Skin of body (tissue), 3 donors: ENCODE measurements at places on chromosomes 6 and 20. TPM values are rescaled to one million over a fixed set of nuclear protein-coding genes. Genes with fewer than 3 reads are reported as not detected.
A peak's percentile ranks its signal among the peaks of the same experiment; 100 is the strongest.

FGD2 gene
- total RNA-seq: 5.4 TPM

KAT14 gene
- 10.4 TPM for total RNA-seq

SMOC2 gene
- total RNA-seq: 29.6 TPM

BPIFB1 gene
- total RNA-seq: not detected

ZNF334 gene
- total RNA-seq: 7.6 TPM

NFATC2 gene
- 6.0 TPM for total RNA-seq

NNAT gene
- total RNA-seq: 22.0 TPM

EFCAB8 gene
- total RNA-seq: not detected

FAM217A gene
- total RNA-seq: not detected

DNA sequence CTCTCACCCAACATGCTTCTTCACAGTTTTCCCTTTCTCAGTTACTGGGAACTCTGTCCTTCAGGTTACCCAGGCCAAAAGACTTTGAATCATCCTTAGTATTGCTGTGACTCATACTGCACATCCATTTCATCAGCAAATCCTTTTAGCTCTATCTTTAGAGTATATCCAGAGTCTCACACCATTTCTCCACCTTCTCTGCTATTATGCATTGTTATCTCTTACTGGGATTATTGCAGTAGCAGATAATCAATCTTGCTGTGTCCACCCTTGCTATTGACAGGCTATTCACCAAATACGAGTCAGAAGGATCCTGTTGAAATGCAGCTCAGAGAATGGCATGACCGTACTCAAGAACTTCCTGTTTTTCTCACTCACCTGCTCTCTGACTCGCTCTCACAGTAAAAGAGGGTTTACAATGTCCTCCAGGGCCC, 57.3 kb downstream of the BCKDHB start:
- no peak for DNase-seq

DNA sequence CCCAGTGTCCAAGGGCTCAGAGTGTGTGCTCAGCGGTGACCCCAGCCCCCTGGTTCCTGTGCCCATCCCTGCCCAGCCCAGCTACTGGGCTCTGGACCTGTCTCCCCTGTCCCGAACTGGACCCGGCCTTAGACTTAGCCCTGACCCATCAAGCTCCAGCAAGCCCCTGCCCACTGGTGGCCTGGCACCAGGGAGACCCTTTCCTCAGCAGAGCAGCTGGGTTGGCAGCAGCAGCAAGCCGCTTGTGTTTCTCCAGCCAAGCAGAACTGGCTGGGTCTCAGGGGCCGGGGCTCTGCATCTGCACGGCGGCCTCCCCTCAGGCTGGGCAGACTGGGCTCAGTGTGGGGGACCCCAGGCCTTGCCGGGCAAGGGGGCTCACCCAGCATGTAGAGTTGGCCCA, 801 bp downstream of the SPDEF start:
- DNase-seq: no peak

DNA sequence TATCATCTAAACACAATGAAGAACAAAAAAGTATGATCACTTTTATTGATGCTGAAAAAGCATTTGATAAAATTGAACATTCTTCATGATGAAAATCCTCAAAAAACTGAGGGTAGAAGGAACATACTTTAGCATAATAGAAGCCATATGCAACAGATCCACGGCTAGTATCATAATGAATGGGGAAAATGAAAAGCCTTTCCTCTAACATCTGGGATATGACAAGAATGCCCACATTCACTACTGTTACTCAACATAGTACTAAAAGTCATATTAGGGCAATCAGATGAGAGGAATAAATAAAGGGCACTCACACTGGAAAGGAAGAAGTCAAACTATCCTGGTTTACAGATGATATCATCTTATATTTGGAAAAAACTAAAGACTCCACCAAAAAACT, 256.6 kb downstream of the RFPL4B start:
- no peak for DNase-seq

GRCh38 chr6:40714576-40715564, 127.7 kb upstream of the LRFN2 start:
- DNase-seq: no peak

DNA sequence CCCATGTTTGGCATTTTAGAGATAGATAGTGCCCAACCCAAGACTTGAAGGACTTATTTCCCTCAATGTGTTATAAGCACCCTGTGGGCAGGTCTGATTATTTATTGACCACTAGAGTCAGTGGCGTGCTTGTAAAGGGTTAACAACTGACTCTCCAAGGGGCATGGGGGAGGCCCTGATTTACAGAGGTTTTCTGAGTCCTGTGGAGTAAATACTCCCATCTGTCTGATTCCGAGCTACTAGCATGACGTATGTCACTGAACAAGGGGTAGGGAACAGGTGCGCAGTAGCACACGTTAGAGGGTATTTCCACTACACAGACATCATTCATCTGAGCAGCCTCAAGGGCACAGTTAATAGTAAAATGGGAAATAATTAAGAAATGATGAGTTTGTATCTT, 17.4 kb upstream of the TRAM2 start:
- no peak for DNase-seq

DNA sequence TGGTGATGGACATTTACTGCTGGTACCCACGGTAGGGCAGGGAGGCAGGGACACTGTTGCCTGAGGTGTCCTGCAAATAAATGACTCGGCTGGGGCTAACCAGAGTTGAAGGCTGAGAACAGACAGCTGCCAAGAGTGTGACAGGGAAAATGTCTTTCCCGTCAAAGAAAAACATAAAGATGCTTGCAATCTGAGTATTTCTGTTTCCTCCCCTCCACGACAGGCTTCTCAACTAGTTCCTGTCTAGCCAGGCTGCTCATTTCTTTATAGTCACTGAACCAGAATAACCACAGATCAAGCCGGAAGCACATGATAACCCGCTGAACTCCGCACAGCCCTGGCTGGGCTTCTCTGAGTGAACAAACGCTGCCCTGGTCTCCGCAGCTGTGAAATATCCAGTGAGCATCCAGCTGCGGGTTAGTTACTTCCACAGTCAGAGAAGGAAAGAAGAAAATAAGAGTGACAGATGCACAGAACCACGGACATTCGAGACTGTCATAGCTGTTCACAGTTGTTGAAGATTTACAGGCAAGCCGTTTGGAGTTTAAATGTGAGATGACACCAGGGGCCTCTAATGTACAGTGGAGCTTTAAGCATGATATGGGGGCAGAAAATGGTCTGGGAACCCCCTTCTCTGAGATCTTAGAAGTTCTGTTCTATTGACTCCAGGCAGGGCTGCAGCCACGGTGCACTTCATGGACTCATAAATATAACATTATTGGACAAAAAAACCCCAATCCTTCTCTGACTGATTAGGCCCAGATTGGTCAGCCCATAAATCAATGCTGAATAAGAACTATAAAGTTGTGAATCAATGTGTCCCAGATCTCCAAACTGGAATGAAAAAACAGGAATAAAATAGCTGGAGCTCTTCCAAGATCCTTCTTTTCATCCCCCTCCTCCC, 299.9 kb upstream of the SUPT3H start:
- DNase-seq: peak; percentile 29

DNA sequence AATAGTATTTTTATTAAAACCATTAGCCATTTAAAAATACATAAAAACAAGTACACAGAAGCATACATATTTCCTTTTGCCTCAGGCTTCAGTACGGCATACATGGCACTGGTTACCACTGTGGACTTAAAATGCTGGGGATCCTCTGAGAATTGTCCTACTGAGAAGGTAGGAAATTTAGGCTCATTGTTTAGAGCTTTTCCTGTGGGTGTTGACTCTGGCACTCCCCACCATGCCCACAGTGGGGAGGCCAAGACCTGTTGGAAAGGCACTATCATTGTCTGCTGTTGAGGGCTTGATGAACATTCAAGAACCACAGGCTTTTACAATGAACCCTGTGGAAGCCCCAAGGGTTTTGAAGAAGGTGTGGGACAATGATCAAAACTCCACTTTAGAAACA, 473.4 kb downstream of the BTBD3 start:
- DNase-seq: no peak

GRCh38 chr6:139392794-139393193, 18.3 kb upstream of the CITED2 start:
- DNase-seq: no peak

DNA sequence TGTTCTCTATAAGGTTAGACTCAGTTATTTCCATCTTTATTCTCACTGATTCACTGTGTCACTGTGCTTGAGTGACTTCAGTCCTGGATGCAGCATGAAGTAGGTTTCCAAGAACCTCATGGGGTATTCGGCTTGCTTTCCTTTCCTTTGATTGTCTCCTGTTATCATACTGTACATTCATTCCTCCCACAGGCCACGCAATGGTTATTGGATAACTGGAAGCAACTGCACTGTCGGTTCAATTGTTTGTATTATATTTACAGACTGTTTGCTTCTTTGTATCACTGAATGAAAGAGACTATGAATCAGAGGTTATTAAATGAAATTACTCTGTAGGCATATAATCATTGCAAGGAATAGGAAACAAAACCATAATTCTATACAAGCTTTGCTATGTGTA, 129.4 kb downstream of the MAP7 start:
- DNase-seq: no peak

- DNase-seq: no peak
These were observed 8.5 kb downstream of the MOXD1 start for GRCh38 chr6:132392792-132393191.
